Activated naive CD8-positive, alpha-beta T cell treated with anti-CD3 and anti-CD28 coated beads for 36 hours (primary cell): ENCODE measurements at places on chromosomes 6 and 20.

GRCh38 chr6:22447249-22448196 is 121.8 kb upstream of the HDGFL1 start:
- DNase-seq = no peak

DNA sequence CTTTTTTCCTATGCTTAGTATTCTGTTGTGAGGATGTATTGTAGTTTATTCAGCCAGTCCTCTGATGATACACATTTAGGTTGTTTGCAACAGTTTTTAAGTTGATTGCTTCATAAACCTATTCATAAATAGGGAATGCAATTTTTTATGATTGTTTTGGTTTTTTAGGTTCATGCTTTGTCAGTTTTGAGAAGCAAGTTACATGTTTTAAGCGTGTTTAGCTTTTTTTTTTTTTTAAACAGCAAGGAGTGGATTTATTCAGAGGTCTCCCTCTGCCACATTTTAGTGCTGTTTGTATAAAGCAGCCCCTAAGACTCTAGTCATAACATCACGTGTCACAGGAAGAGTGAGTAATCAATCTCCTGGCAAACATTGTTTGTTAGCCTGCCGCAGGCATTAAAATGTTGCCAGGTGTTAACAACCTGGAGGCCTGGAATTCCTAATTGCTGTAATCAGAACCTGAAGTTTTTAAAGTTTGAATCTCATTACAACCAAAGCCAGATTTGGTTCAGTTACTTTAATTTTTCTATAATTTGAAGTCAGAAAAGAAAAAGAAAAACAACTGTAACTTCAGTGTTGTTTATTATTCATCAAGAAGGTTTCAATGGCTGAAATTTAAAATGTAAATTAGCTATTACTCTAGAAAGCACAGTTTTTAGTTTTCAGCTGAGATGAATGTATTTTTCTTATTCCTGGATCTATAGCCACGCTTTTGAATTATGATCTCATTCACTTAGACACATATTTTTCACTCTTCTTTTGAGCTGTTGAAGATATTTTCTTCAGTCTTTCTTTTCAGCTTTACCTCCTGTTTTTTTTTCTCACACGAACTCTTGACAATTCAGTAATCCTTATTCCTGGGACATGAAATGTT is 59.2 kb downstream of the KCNS1 start:
- DNase-seq = no peak

DNA sequence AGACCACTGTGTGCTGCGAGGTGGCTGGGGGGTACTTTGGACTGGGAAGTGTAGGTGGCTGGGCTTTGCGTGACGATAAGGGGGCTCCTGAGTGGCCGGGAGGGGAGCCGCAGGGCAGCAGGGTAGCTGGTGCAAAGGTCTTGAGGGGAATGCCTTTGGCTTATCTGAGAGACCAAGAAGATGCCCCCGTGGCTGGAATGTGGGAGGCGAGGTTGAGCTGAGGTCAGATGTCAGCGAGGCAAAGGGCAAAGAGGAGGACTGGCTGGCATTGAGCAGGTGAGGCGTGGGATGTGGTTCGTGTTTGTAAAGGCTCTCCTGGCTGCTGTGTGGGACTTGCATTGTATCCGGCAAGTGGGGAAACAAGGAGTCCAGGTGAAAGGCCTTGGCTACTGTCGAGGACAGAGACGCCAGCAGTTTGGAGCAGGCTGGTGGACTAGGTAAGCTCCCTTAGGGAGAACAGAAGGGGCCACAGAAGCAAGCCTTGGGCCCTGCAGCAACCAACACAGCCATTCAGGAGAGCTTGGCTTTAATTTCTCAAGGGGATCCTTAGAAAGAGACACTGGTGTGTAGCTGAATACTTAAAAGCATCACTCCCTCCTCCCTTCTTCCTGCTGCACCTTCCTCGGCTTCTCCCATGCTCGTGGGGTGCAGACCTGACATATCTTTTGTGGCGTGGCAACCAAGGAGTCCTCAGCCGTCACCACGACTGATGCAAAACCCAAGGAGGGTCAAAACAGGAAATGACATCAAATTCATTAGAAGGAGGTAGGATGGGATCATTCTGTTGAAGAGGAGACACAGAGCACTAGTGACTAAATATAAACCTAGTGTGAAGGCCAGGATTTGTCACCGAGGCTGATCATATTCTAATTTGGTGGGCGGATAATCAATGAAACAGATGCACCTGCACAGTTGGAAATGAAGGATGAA is 53.5 kb upstream of the ERVFRD-1 start:
- DNase-seq = no peak

GRCh38 chr6:89347825-89348224 is 4.7 kb downstream of the UBE2J1 start:
- DNase-seq = no peak

DNA sequence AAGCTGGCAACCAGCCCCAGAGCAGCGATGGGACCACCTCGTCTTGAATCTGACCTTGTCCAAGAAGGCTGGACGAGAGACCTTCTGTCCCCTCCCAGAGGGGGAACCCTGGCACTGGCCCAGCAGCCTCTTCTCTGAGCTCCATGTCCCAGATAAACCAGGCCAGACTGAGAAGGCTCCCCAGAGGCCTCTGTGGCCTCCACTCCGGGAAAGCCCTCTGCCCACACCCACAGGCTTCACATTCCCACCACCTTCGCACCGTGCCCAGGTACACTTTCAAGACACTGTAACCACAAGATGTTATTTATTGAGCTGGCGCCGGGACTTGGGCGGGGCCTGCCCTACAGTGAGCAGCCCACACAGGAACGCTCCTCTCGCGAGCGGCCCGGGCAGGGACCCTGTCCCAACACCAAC is 33.2 kb downstream of the ADA start:
- DNase-seq = peak; percentile 42

DNA sequence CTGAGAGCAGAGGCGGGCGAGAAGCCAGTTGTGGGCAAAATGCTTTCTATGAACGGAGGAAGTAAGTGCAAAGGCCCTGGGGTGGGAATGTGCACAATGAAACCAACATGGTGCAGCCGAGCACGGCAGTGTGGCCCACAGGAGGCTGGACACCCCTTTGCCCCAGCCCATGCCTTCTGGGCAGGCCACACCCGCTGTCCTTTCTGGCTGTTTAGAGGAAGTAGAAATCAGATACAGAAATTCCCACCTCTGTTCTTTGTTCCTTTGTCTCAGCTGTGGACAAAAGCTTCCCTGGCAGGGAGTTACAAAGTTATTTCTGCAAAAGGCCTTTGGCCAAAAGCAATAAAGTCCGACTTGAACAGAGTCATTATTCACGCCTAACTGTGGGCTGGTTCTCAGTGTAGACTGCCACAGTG is 11.9 kb downstream of the SULF2 start:
- no peak for DNase-seq

GRCh38 chr6:111922454-111923297 is 49.4 kb upstream of the FYN start:
- no peak for DNase-seq
